ENCODE measurements at places on chromosomes 11 and 22.
A peak's percentile ranks its signal among the peaks of the same experiment; 100 is the strongest.

GRCh38 chr22:46659791-46660186 is 39.6 kb downstream of the GRAMD4 start:
- no peak for DNase-seq

DNA sequence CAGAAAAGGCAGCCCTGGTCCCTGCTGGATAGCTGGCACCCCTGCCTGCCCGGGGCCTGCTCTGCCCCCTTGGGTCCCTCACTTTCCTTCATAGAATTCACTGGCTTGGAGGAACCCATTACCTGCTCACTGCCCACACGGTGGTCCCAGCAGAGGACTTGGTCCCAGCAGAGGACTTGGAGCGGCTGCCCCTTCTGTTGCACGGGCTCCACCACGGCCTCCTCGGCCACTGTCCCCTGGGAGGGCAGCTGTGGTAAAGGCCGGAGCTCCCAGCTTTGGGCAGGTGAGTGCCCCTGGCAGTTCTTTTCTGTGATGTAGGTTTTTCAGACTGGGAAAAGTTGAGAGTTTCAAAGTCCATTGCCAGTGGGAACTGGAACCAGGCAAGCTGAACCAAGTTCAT is 25.9 kb downstream of the BRSK2 start:
- no peak for DNase-seq

DNA sequence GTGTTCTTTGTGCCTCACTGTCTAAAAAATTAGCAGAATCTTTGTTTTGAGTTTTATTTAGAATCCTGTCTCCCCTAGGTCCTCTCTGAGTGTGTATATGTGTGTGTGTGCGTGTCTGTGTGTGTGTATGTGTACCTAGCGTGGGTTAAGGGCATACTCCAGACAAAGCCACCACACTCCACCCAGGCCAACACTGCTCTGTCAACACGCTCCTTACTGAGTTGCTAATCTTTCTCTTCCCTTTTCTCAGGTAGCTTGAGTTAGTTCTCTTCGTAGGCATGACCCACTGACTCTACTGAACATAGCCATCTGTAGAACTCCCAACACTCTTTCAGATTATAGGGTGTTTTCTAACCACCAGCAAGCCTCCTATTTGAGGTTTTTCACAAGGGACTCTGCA is 131.1 kb downstream of the LRRC4C start:
- DNase-seq, result no peak

- DNase-seq, result no peak
Observed at GRCh38 chr11:112884012-112884767, 77.0 kb upstream of the NCAM1 start.

- DNase-seq, result no peak
Observed at GRCh38 chr11:108405706-108406105, 61.6 kb downstream of the C11orf65 start.

- DNase-seq, result no peak
Observed at GRCh38 chr22:29212743-29213142, 7.0 kb downstream of the EMID1 start.

GRCh38 chr22:16917144-16918003 is 90.6 kb downstream of the GAB4 start:
- peak; percentile 62 for DNase-seq

GRCh38 chr11:14373941-14374646 is 15.1 kb upstream of the RRAS2 start:
- DNase-seq, result no peak

DNA sequence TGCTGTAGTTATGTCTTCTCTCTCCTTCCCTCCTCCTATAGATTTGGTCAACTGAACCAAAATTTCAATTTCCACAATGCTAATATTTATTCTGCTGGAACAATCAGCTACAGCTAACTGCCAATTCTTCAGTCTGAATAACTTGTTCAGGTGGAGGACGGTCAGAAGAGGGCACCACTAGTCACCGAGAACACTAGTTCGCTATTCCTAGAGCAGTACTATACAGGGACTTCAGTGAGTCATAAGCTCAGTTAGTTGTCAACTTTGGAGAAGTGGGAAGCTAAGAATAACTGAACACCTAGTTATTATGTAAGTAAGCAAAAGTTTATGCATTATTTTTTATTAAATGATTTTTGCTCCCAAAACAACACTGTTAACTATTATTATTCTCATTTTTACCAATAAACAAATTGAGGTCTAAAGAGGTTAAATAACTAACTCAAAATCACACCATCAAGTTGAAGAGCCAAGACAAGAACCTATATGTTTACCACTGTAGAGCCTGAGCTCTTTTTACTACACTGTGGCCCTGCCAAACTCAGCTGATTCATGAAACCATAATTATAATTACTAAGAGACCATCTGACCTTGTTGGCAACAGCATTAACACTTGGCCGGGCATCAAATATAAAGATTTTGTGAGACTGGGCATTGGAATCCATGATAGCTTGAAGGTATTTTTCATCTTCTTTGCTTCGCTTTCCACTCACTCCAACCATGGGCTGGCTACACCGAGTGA is 59.0 kb downstream of the CEP57 start:
- DNase-seq, result peak; percentile 39

- no peak for DNase-seq
Observed at GRCh38 chr11:24619900-24620299, 123.0 kb downstream of the LUZP2 start.

DNA sequence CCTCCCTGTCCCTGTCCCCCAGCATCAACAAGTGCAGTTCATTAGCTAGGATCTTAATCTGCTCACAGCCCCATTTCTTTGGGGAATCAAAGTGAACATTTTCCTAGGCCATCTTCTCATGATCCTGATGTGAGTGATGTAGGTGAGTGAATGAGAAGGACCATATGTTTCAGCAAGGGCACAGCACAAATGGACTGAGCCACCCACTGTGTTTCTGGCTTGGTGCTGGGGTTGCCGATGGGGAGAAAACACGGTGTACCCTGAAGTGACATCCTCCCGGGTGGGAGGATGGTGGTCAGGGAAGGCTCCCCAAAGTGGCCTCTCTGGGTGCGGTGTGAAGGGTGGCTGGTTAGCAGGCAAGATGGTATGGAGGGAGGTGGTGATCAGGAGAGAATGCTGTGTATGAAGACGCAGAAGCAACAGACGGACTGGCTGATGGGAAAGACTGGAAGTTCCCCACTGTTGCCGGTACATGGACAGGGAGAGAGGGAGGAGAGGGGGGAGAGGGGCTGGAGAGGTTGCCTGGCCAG is 72.2 kb downstream of the JAM3 start:
- no peak for DNase-seq

DNA sequence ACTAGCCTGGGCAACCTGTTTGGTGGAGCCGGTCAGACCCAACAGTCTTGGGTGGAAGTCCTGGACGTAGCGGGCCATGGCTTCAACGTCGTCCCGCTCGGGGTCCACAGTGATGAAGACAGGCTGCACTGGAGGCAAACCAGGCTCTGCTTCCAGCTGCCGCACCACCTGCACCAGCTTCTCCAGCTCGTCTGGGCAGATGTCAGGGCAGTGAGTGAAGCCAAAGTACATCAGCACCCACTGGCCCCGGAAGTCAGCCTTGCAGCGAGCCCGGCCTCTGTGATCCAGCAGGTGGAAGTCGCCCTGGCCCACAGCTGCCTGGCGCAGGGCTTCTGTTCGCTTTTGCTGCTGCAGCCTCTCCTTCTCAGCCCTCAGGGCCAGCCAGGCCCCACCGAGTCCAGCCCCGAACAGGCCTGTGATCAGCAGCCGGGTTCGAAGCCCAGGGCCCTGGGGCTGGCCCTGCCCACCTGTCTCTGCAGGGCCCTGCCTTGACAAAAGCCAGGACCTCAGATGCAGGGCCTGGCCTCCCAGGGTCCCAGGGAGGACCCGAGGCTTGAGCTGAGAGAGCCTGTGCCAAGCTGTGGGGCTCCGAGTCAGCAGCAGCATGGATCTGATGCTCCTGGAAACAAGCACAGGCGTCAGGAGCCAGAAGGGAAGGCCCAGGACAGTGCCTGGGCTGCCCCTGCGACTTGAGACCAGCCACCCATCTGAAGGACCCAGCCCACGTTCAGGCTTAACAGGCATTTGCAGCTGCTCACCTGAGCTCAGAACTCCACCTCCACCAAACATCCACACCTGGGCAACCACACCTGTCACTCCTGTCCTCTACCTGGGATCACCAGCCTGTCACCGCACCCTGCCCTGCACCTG is 1.4 kb downstream of the SCO2 start:
- DNase-seq, result peak; percentile 23

DNA sequence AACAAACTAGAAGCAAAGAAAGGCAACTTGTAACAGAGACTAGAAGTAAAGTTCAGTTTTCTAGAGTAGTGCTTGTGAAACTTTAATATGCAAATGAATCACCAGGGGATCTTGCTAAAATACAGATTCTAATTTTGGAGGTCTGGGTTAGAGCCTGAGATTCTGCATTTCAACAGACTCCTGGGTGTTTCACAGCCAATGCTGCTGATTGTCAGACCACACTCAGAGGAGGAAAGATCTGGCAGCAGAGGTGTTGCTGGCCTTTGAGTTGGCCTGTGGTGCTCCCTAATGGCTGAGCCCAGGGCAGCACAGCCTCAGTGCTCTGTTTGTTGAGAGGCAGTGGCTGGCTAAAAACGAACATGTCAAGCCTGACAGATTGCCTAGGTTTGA is 5.4 kb downstream of the CRY2 start:
- no peak for DNase-seq

GRCh38 chr11:86101941-86102407 is 33.1 kb upstream of the PICALM start:
- DNase-seq, result no peak

- DNase-seq, result no peak
Observed at GRCh38 chr11:59000003-59000402, 60.7 kb downstream of the GLYATL1 start.

DNA sequence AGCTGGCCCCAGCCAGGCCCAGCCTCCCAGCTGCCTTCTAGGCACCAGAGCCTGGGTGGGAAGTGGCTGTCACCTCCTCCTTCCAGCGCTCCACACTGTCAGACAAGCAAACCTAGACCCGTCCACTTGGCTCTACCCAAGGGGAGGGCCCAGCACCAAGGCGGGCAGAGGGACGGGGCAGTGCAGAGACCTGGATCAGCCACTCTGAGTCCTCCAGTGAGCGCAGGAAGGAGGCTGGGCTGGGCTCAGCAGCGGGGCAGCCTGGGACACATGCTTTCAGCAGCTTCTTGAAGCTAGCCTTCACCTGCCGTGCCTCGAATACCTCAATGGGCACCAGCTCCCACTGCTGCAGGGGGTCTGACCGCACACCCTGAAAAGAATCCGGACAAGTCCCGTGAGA is 18.8 kb downstream of the SBF1 start:
- DNase-seq, result no peak

GRCh38 chr22:47788461-47788860 is 1026.0 kb downstream of the TBC1D22A start:
- DNase-seq, result no peak

GRCh38 chr11:132064987-132065620 is 694.7 kb downstream of the NTM start:
- DNase-seq, result peak; percentile 42

- no peak for DNase-seq
Observed at GRCh38 chr11:131095511-131096185, 179.4 kb upstream of the SNX19 start.

- peak; percentile 42 for DNase-seq
Observed at GRCh38 chr11:26649884-26650283, 72.0 kb downstream of the SLC5A12 start.

- DNase-seq, result no peak
Observed at GRCh38 chr11:85709941-85710702, 24.1 kb upstream of the CCDC89 start.

DNA sequence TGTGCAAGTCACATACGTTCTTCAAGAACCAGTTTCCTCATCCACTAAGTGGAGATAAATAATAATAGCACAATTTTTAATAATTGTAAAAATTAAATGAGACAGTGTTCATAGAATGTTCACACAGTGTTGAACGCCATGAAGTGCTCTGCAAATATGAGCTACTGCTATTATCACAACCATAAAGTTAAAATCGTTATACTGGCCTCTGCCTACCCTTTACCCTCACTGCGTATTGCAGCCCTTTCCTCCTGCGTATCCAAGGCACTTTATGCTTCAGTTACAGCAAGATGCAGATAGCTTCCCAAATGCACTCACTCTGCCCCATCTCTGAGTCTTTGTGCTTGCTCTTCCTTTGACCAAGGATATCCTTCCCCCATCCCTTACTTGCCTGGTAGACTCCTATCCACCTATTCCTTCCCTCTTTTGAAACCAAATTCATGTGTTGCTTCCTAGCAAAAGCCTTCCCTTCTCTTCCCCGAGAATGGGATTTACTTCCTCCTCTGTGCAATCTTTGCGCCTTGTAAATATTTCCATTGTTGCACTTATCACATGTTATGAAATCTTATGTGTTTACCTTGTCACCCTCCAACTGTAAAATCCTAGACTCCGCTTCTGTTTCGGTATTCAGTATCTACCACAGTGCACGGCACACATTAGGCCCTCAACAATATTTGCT is 196.9 kb downstream of the ADAMTS15 start:
- no peak for DNase-seq

- DNase-seq, result no peak
Observed at GRCh38 chr11:6402061-6402470, 11.8 kb downstream of the SMPD1 start.

- DNase-seq, result no peak
Observed at GRCh38 chr22:30423301-30423958, 2.1 kb upstream of the MTFP1 start.

- DNase-seq, result no peak
Observed at GRCh38 chr11:15807827-15808226, 548.5 kb downstream of the SOX6 start.

DNA sequence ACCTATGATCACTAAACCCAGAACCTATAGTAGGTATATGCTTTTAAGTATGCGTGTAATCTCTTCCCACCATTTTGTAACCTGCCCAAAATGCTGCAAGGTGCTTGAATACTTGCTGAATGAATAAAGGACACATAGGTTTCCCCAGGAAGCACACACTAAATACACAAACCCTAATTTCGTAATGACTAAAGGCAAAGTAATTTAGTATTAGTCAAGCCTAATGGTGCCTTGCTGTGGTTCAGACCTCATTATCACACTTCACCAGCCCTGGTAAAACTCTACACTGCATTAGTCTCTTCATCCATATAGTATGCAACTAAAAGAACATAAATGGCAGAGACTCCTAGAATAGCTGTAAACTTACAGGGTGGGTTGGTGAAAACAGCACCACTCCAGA is 289.0 kb upstream of the PITPNB start:
- no peak for DNase-seq

DNA sequence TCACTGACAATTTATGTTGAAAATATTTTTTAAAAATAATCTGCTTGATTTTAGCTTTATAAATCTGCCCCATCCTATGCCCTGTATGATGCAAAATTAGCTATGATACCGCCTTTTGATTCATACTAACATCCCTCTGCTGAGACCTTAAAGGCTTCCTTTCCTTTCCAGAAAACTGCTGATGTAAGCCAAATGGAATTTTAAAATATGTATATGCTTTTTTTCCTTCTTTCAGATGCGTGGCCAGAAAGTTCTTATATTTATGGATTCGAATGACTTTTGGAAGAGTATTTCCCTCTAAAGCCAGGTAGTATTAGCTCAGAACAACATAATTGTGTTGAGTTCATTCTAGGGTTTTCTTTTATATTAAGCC is 34.5 kb downstream of the SFI1 start:
- DNase-seq, result no peak

DNA sequence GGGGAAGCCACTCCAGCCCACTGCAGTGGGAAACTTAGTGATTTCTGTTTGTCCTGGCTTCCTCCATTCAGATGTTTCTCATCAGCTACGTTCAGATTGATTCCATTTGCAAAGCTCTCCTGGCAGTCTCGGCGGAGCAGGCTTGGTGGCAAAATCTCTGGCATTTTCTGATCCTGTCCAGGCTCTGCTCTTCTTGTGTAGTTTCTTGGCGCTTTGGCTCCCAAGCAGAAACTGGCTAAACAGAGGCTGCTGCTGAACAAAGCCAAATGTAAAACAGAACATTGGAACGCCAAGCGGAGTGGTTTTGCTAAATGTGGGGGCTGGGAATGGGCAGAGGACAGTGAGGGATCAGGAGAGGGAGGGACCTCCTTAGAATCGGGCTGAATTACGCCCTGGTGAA is 36.7 kb downstream of the ADAMTS8 start:
- DNase-seq, result peak; percentile 33
